Epithelial cell of umbilical artery (primary cell): ENCODE measurements at places on chromosomes 1 and 21. TPM values are rescaled to one million over a fixed set of nuclear protein-coding genes. Genes with fewer than 3 reads are reported as not detected.

Gene TMCC2
- 1.8 and 1.9 TPM in 2 replicates for total RNA-seq

Gene PRRX1
- total RNA-seq, result 0.32 and 6.8 TPM in 2 replicates

Gene HPCA
- total RNA-seq, result not detected in 2 replicates

Gene RBM34
- 60.7 and 79.9 TPM in 2 replicates for total RNA-seq

Gene FHAD1
- under 0.01 and 0.91 TPM in 2 replicates for total RNA-seq

Gene LIX1L
- 17.3 and 20.1 TPM in 2 replicates for total RNA-seq

Gene ZYG11A
- 0.65 and 0.91 TPM in 2 replicates for total RNA-seq

Gene CELA3B
- total RNA-seq, result 1.3 TPM in 1 of 2 replicates, not detected in the other

Gene CACNA1S
- not detected in 2 replicates for total RNA-seq

Gene CCNL2
- 82.2 and 111 TPM in 2 replicates for total RNA-seq

Gene ANKRD65
- total RNA-seq, result under 0.01 TPM in 1 of 2 replicates, not detected in the other

Gene AK5
- 21.8 and 97.3 TPM in 2 replicates for total RNA-seq

Gene ALPL
- total RNA-seq, result 0.30 TPM in 1 of 2 replicates, not detected in the other

Gene CYP4A11
- not detected in 2 replicates for total RNA-seq

Gene MMEL1
- total RNA-seq, result 1.5 and 3.9 TPM in 2 replicates

Gene NBPF6
- total RNA-seq, result not detected in 2 replicates

Gene CGN
- under 0.01 and 0.30 TPM in 2 replicates for total RNA-seq

Gene NPHS2
- not detected in 2 replicates for total RNA-seq

Gene IL24
- 0.15 TPM in 1 of 2 replicates, not detected in the other for total RNA-seq

Gene KLHDC9
- 0.65 and 2.9 TPM in 2 replicates for total RNA-seq

Gene MATN1
- under 0.01 TPM in 1 of 2 replicates, not detected in the other for total RNA-seq

Gene FMN2
- not detected in 2 replicates for total RNA-seq

Gene INAVA
- total RNA-seq, result not detected in 2 replicates

Gene GPA33
- total RNA-seq, result not detected in 2 replicates

Gene OR6N1
- total RNA-seq, result not detected in 2 replicates

Gene ITGB2
- total RNA-seq, result under 0.01 TPM in 1 of 2 replicates, not detected in the other

Gene DYNLT5
- 4.2 and 13.4 TPM in 2 replicates for total RNA-seq

Gene ZBTB8A
- 6.2 and 7.1 TPM in 2 replicates for total RNA-seq

Gene NOL9
- total RNA-seq, result 16.2 and 25.1 TPM in 2 replicates

Gene MIXL1
- total RNA-seq, result 0.32 TPM in 1 of 2 replicates, not detected in the other

Gene DAB1
- not detected in 2 replicates for total RNA-seq

Gene AADACL3
- total RNA-seq, result not detected in 2 replicates

Gene CFAP57
- total RNA-seq, result 0.15 and 0.32 TPM in 2 replicates
